Smooth muscle cell of the coronary artery (primary cell): ENCODE measurements at places on chromosomes 13 and 19. TPM values are rescaled to one million over a fixed set of nuclear protein-coding genes. Genes with fewer than 3 reads are reported as not detected.

The ADGRE3 gene
- not detected in 2 replicates for total RNA-seq

The TMEM86B gene
- total RNA-seq, result 0.98 and 1.2 TPM in 2 replicates

The PALM3 gene
- under 0.01 and 0.30 TPM in 2 replicates for total RNA-seq

The ZNF540 gene
- 0.30 and 1.3 TPM in 2 replicates for total RNA-seq

The C5AR2 gene
- under 0.01 and 0.12 TPM in 2 replicates for total RNA-seq

The PROZ gene
- not detected in 2 replicates for total RNA-seq

The ZNF44 gene
- total RNA-seq, result 7.6 and 9.2 TPM in 2 replicates

The C19orf33 gene
- 0.30 and 0.47 TPM in 2 replicates for total RNA-seq

The ZNF132 gene
- 5.9 and 8.3 TPM in 2 replicates for total RNA-seq

The CCDC169 gene
- total RNA-seq, result 1.7 and 3.5 TPM in 2 replicates

The GRAMD1A gene
- total RNA-seq, result 14.0 and 25.2 TPM in 2 replicates
